ENCODE measurements at places on chromosomes 2 and 18. TPM values are rescaled to one million over a fixed set of nuclear protein-coding genes. Genes with fewer than 3 reads are reported as not detected.

UBR3 gene
- 17.2 TPM for total RNA-seq

LOXHD1 gene
- total RNA-seq: 0.05 TPM

GPBAR1 gene
- total RNA-seq: 0.40 TPM

CD207 gene
- not detected for total RNA-seq

All from activated CD4-positive, alpha-beta T cell treated with anti-CD3 and anti-CD28 coated beads for 36 hours (primary cell).